ENCODE measurements at places on chromosomes 13 and 19.

- DNase-seq: no peak
Observed at GRCh38 chr13:94305934-94306333, 173.5 kb downstream of the DCT start.

- no peak for DNase-seq
Observed at GRCh38 chr13:20472531-20472930, 53.1 kb downstream of the CRYL1 start.

GRCh38 chr13:78787190-78787589, 128.2 kb upstream of the OBI1 start:
- DNase-seq: no peak

- no peak for DNase-seq
Observed at GRCh38 chr13:98536729-98537128, 40.2 kb downstream of the STK24 start.

DNA sequence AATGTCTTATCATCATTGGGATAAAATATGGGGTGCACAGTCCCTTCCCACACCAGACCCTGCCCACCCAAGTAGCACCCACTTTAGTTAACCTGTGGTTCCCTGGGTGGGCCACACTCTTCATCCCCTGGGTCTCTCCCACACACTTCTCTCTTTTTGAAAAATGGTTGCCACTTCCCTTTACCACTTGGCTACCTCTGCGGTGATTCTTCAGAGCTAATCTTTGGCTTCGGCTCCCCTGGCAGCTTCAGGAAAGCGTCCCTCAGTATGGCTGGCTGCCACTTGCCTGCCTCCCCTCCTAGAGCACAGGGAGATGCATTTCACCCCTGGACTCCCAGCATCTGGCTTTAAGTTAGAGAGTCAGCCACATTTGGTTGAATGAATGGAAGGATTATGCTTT, 18.2 kb downstream of the CCNA1 start:
- no peak for DNase-seq

GRCh38 chr13:79937311-79937710, 403.6 kb downstream of the SPRY2 start:
- DNase-seq: no peak

DNA sequence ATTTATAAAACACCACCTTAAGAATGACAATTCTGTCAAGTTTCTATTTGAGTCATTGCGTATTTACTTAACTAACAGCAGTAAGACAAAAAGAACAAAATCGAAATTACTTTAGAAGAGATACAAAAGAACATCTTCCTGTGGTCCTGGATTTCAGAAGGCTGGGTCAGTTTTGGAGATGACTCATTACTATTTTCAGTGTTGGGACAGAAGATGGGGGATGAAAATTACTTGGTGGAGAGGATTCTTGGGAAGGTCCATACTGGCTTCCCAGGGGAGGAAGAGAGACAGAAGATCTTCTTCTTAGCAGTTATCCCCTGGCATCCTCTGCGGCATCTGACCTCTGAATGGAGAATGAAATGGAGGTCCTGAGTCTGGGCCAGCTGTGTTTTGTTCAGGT, 33.5 kb upstream of the CSNK1A1L start:
- no peak for DNase-seq

DNA sequence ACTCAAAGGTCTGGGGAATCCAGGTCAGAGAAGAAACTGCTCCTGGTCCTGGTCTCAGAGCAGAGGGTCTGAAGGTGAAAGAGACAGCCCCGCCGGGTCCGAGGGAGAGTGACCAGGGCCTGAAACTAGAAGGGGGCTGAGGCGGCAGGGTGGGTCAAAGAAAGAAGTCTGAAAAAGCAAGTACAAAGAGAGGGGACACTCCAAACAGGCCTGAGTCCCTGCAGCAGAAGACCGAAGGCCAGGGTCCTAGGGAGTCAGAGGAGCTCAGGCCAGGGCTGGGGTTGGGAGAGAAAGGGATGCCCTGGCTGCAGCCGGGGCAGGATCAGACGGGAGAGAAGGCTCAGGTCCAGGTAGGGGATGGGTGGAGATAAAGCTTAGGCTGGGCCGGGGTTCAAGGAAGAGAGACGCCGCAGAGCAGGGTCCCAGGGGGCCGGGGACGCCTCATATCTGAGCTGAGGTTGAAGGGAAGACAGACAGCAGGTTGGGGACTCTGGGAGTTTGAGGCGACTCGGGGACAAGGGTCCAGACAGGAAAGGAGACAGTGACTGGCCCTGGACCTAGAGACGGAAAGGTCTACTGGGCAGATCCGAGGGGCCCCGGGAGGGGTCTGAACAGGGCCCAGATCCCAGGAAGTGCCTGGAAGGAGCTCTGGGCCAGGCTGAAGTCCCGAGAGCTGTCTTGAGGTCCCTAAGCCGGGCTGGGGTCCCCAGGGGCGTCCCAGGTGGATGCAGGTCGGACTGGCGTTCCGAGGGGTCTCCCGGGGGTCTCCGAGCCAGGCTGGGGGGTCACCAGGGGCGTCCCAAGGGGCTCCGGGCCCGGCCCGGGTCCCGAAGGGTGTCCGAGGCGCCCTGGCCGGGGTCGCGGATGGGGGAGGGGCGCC, 795 bp downstream of the MLLT1 start:
- DNase-seq: peak; percentile 34

GRCh38 chr13:112453874-112454647, 77.9 kb downstream of the SPACA7 start:
- DNase-seq: no peak

GRCh38 chr13:21759463-21759862, 88.6 kb downstream of the FGF9 start:
- no peak for DNase-seq

- DNase-seq: no peak
Observed at GRCh38 chr19:28196961-28197360, 1016.0 kb downstream of the UQCRFS1 start.

GRCh38 chr19:840519-841206, at the start of gene PRTN3:
Gene PRTN3 (plus strand): TSS chr19:840999. CDS start chr19:841009, 10 bp downstream.
- DNase-seq: peak; percentile 56

DNA sequence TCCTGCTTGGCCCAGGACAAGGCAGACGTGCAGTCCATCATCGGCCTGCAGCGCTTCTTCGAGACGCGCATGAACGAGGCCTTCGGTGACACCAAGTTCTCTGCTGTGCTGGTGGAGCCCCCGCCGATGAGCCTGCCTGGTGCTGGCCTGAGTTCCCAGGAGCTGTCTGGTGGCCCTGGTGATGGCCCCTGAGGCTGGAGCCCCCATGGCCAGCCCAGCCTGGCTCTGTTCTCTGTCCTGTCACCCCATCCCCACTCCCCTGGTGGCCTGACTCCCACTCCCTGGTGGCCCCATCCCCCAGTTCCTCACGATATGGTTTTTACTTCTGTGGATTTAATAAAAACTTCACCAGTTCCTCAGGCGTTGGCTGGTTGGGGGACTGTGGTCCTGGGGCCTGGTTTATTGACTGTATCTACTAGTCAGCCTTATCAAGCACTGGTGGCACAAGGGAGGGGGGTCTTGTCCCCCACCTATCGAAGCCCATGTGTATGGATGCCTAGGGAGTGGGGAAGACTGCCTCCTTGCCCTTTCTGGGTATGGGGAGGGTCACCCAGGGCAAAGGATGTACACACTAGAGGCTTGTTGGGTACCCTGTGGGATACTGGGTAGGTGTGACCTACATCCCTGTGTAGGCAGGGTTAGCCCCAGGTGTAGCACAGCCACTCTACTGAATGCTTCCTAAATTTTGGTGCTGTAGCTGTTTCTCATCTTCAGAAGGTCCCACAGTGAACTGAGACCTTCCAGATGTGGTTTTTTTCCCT, 4.4 kb downstream of the CHMP2A start:
- no peak for DNase-seq

DNA sequence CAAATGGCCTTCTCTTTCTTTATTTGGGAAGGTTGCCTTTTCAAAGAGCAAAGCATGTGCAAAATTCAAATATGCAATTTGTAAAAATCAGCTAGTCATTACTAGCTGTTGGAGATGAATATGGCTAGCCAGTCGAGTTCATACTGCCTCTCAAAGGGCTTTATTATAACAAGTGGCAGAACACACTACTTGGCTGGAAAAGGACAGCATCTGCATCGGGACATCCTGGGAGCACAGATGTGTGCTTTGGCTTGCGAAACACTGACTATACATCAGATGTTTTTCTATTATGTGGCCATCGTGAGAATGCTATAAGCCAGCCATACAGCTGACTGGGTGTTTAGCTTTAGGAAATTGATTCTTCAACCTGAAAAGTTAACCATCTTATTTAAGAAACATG, 424.2 kb downstream of the KCTD12 start:
- DNase-seq: no peak

- no peak for DNase-seq
Observed at GRCh38 chr19:33988601-33989000, 183.7 kb upstream of the LSM14A start.

DNA sequence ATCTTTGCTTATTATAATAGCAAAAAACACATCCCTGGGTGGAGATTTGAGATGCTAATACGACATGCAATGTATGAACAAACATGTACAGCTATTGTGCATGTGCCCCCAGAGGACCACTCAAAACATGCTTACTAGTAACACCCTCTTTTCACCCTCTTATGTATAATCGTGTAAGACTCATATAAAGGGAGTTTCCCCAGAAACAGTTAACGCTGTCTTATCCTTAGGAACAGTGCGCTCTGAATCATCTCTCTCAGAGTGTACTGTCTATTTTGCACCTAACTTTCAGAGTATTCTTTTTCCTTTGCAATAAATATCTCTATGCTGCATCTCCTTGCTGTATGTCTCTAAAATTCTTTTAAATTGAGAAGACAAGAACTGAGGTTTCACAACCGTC, 2604.0 kb downstream of the PCDH9 start:
- DNase-seq: no peak

DNA sequence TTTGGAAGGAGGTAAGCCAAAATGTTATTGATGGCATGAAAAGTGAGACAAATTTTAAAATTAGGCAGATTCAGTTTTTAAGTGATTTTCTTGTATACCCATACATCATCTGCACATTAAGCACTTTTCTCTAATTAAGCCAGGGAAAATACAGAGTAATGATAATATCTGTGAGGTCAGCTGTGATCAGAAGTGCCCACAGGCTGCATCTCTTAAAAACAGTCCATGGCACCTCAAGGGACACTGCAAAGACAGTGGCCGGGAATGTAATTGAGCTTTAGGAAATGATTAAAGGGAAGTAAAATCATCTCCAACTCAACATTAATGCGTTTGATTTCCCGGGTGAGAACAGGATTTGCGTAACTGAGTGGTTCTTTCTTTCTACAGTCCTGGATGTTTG, 2.0 kb downstream of the COL4A1 start:
- no peak for DNase-seq

DNA sequence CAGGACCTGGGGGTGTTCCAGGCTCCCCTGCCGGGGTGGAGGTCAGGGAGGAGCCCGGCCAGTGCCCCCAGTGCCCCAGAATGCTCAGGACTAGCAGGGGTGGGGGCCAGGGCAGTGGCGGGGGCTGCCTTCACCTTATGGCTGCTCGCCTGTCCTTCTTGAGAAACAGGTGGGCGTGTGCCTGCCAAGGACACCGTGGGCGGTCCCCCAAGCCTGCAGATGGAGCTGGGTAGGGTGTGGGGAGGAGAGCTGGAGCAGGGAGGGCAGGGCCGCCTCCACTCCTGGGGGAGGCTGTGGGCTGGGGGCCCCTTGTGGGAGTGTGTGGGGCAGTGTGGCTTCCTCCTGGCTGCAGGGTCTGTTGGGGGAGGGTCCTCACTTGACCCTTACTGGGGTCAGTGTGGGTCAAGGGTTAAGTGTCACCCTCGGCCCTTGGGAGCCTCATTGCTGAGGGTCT, 160.1 kb downstream of the KDM4B start:
- no peak for DNase-seq

DNA sequence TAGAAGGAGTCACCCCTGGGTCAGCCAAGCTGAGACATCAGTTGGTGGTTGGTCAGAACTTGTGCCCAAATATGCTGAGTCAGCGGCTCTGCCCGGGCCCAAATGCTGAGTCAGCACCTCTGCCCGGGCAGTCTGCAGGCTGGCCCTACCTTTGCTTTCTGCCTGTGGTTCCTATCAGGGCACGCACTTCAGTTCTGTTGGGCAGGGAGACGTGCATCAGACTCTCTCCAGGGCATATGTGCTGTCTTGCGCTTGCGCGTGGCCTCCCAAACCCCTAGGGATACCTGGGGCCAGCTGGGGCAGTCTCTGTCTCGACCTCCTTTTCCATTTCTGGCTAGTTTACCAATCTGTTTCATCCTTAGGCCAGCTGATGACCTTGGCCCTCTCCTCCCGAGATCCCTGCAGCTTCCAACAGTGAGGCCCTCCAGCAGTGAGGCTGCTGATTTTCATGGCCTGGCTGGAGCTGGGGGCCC, 24.4 kb upstream of the LDLR start:
- no peak for DNase-seq

DNA sequence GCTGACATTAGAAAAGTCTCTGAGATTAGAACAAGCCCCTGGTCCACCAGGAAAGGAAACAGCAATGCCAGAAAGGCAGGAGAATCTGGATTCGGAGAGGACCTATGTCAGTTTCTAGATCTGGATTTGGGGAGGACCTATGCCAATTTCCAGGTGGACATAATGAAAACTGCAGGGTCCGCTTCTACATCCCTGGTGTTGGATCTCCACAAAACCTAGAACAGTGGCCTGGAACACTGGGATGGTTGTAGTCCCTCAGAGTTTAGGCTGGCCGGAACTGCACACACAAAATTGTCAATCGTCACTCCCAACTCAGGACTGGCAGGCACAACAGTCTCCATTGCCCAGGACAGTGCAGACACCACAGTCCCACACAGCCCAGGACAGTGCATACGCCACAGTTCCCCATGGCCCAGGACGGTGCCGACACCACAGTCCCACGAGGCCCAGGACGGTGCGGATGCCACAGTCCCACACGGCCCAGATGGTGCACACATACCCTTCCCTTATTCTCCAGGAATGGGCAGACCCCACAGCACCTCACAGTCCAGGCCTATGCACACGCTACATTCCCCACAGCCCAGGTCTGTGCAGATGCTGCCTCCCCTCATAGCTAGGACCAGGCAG, 341.7 kb downstream of the UQCRFS1 start:
- no peak for DNase-seq

DNA sequence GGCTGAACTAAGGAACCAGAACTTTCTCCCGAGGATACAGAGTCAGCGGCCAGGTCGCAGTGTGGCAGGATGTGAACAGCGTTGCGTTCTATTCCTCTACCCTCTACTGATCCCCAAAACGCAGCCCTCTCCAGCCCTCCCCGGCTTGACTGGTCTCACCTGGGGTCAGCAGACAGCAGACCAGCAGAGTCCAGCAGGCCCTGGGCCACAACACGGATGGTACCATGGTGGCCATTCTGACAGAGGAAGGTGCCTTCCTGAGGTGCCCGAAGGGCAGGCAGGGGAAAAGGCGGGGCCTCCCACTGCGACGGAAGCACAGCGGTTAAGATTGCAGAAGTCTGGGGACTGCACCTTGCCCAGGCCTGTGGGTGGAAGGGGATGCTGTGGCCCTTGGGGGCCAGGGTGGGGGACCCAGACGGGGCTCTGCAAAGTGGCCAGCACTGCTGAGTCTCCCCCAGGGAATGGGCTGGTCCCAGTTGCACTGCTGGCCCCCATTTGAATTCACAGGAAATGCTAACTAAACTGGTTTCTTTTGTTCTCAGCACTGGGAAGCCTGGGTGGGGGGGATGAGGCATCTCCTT, at the start of gene ICAM3:
Gene ICAM3 (minus strand): TSS at position 245 of the 581 bp plus-strand sequence. CDS start 10 bp downstream, at position 235.
- DNase-seq: peak; percentile 64

- DNase-seq: no peak
Observed at GRCh38 chr19:39542206-39542605, 2.2 kb upstream of the EID2 start.

Measured in Right ventricle myocardium superior (tissue), 1 donor.